ENCODE measurements at places on chromosomes 7 and 10.

DNA sequence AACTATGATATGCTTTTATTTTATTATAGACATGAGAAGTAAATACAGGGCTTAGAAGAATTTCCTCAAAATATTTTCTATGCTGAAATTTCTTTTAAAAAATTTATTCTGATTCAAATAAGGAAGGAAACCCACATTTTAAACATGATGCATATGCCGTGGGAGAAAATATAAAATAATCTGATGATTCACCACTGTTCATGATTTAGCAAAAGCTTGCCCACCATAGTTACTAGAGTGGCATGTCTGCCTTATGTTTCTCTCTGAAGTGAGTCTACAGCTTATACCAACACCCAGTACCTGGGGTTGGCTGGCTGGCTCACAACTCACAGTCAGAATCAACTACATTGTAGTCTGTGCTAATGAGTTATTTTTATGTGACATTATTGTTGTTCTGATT is 102.0 kb downstream of the GNAI1 start:
- no peak for DNase-seq

DNA sequence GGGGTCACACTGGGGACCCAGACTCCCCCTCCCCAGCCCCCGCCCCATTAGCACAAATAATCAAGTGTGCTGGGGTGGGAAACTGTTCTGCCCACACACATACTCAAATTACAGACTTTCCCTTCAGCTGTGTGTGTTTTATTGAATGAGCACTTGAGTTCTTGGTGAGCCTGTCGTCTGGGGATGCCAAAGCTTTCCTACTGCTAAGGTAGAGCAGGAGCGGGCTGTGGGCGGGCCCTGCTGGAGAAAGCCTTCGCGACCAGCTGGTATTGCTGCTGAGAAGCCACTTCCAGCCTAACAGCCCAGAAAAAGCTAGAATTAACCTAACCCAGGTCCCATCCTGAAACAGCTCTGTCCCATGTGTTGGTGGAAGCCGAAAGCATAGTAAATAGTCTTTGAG is 87.0 kb upstream of the KMT2E start:
- no peak for DNase-seq

- no peak for DNase-seq
Observed at GRCh38 chr7:152871678-152872060, 112.1 kb downstream of the ACTR3B start.

DNA sequence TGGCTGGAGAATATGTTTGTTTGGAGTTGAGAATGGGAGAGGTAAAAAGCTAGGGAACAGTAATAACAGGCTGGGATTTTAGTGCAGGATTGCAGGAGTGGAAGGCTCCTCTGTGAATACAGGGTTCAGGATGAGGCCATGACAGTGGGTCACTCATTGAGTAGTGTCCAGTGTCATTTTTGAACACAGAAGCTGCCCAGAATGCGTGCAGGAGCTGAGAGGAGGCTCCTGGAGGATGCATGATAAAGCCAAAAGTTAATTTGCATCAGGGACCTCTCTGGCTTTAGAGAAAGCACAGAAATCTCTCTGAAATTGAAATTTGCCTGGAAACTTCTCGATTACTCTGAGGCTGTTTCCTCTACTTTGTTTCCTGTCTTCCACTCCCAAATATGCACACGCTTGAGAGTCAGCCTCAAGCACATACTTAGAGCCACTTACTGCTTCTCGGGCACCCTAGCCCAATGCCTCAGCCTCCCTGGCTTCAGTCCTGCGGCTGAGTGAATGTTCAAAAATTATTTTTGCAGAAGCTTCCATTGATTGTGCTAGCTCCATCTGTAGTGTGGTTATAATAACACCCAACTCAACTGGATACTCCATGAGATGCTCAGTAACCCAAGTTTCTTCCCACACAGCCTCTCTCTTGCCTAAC is 1.8 kb upstream of the GALNT17 start:
- no peak for DNase-seq

- no peak for DNase-seq
Observed at GRCh38 chr7:100835903-100836811, 8.8 kb upstream of the EPHB4 start.

DNA sequence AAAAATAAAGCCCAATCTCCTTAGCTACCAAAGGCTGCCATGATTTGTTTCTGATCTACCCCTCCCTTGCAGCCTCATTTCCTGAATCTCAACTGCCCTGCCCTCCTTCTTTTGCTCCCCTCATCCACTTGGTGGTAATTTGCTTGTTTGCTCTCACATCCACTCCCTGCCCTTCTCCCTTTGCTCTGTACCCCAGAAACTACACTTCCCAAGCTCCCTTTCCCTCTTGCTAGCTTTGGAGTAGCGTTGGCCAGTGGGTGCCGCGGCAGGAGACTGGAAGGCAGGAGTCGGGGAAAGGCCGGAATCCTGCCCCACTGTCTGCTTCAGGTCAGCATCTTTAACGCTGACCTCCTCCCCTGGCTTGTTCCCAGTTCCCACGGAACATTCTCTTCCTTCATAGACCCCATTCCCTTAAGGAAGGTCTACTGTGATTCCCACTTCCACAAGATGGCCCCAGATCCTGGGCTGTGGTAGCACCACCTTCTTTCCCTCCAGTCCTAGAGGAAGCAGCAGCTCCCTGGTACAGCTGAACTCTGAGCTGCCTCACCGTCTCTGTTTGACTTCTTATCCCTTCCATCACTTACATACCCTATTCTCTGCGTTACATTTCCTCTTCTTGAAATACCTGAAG is 79.1 kb downstream of the PIK3CG start:
- no peak for DNase-seq

DNA sequence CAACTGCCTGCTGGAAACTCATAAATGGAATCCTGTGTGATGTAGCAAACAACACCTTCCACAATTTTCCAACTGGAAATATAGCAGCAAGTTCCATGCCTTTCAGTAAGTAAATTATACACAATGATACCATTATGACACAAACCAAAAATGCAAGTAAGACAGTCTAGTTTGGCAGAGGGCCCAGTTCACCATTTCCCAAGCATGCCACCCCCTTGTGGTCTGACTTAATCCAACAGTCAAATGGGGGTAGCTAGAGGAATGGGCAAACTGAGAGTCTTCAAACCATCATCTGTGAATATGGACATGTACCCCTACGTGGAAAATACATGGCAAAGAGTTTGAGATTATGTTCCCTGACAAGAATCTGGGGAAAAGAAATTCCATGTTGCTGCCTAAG is 137.6 kb upstream of the VWC2 start:
- no peak for DNase-seq

GRCh38 chr7:140060243-140060630 is 2.5 kb downstream of the PARP12 start:
- DNase-seq, result no peak

GRCh38 chr7:93039786-93040185 is 78.0 kb downstream of the SAMD9 start:
- no peak for DNase-seq

- DNase-seq, result no peak
Observed at GRCh38 chr10:126110489-126111180, 214.3 kb downstream of the FANK1 start.

DNA sequence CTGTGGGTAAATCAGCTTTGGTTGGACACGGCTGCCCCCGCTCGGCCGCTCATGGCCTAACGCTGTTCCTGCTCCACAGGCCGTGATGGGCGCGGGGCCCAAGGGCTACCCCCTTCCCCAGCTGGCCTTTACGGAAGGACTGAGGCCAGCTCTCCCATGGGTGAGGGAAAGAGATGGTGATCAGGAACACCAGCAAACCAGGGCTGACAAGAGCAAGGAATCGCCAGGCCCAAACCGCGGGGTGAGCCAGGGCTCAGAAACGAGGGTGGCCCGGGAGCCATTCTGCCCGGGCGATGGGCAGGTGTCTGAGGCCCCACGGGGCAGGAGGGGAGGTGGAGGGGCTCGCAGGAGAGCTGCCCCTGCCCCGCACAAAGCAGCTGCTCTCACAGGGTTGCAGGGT is 26.6 kb downstream of the GPER1 start:
- DNase-seq, result no peak

GRCh38 chr10:80172896-80173295 is 32.4 kb downstream of the ANXA11 start:
- no peak for DNase-seq

- no peak for DNase-seq
Observed at GRCh38 chr7:50565559-50565916, 333 bp upstream of the DDC start.

GRCh38 chr10:24879861-24880260 is 72.5 kb downstream of the PRTFDC1 start:
- DNase-seq, result no peak

GRCh38 chr10:72796042-72796441 is 97.5 kb upstream of the OIT3 start:
- DNase-seq, result no peak

GRCh38 chr10:28533571-28534304 is 820 bp downstream of the WAC start:
- peak; percentile 62 for DNase-seq

GRCh38 chr7:129210256-129210988 is 14.4 kb upstream of the AHCYL2 start:
- peak; percentile 52 for DNase-seq

GRCh38 chr10:68082872-68083271 is 7.8 kb upstream of the HERC4 start:
- no peak for DNase-seq

- DNase-seq, result no peak
Observed at GRCh38 chr7:157700231-157701005, 363.6 kb downstream of the DNAJB6 start.

GRCh38 chr7:3753868-3754267 is 452.8 kb downstream of the SDK1 start:
- DNase-seq, result no peak

DNA sequence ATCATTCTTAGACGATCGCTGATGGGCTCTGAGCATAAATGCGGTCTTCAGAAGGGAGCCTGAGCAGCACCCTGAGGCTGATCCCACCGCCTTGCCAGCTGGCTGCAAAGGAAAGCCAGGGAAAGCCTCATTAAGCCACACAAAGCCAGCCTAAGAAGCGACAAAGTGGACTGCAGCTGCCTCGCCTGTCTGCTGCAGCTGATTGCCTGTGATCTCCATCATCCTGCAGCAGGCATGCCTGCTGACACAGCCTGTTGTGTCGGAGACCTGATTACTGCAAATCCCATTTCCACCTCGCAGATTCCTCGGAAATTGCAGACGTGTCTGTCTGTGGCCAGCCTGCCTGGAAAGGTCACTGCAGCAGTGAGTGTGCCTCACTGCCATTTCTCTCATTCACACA is 1087.0 kb upstream of the AUTS2 start:
- no peak for DNase-seq

GRCh38 chr10:70212879-70213278 is 20.4 kb downstream of the PPA1 start:
- no peak for DNase-seq

DNA sequence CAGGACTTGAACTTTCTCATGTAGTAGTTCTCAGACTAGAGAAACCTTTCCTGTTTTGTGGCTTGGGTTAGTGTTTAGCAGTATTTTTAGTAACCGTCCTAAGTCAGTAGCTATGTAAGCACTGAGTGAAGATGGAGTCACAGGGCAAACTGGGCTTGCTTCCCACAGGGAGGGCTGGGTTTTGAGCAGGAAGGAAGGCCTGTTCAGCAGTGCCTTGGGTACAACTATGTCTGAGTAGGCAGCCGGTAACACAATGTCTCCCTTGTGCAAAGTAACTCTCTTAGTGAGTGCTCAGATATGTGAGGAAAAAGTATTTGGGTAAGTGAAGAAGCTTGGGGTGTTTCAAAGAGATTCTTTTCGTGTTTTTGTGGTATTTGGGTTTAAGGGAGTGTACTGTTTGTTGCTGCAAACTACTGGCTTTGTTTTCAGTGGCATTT is 96.4 kb downstream of the CCSER2 start:
- no peak for DNase-seq

- no peak for DNase-seq
Observed at GRCh38 chr10:87596351-87596750, 63.3 kb upstream of the PAPSS2 start.

GRCh38 chr7:80078159-80078731 is 56.4 kb upstream of the GNAI1 start:
- DNase-seq, result no peak

DNA sequence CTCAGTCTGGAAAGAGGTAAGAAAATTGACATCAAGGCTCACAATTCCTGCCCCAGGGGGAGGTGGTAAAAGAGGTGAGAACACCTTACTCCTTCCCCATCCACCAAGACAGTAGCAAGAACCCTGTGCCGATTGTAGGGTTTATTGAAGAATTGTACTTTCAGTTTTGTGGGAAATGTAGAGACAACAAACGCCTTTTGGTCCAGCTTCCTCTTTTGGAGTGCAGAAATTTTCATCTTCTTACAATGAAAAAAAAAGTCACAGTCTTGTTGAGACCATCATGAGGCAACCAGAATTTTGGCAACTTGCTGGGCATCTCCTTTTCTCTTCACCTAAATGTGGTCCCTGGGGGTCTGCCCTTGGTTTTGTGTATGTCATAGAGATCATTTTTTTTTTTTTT is 217.7 kb downstream of the TMEM178B start:
- no peak for DNase-seq

DNA sequence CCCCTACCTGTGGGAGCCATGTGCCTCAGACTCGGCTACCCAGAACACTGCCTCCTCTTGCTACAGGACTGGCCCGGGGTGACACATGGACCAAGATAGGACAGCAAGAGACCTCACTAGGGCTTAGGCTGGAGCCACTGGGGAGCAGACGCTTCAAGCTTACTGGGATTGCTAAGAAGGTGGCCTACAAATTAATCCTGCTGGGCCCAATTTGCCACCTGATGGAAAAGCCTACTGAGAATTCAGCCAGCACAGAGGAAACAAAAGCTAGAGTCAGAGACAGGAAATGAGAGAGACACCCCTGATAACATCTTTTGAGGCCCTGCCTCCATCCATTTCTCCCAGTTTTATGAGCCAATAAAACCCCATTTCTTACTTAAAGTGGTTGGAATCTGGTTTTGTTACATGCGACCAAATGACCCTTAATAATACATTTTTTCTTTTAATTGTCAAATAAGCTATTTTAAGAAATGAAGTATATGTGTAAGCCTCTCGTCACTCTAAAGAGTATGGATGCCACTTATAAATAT is 282.1 kb downstream of the CXCL12 start:
- DNase-seq, result no peak

- DNase-seq, result no peak
Observed at GRCh38 chr7:138903859-138904435, 77.2 kb downstream of the KIAA1549 start.

- DNase-seq, result peak; percentile 81
Observed at GRCh38 chr10:59880971-59881510, 25.3 kb downstream of the CCDC6 start.

DNA sequence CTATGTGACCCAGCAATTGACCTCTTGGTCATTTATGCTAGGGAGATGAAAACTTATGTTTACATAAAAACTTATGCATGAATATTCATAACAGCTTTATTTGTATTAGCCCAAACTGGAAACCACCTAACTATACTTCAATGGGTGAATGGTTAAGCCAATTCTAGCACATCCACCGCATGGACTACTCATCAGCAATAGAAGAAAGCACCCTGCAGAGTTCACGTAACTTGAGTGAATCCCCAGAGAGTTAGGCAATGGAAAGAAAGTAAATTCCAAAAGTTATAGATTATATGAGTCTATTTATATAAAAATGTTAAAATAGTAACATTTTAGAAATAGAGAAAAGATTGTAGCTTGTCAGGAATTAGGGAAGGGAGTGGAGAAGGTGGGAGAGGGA is 60.2 kb upstream of the NRG3 start:
- no peak for DNase-seq

GRCh38 chr10:49383853-49384252 is 12.0 kb downstream of the DRGX start:
- DNase-seq, result no peak

All from T-helper 1 cell (primary cell).